Hematopoietic multipotent progenitor cell treated with erythropoietin and hydrocortisone succinate and interleukin-3 and kit ligand, for 8 days (in vitro differentiated cells): ENCODE measurements at places on chromosomes 3 and 15.
A peak's percentile ranks its signal among the peaks of the same experiment; 100 is the strongest.

DNA sequence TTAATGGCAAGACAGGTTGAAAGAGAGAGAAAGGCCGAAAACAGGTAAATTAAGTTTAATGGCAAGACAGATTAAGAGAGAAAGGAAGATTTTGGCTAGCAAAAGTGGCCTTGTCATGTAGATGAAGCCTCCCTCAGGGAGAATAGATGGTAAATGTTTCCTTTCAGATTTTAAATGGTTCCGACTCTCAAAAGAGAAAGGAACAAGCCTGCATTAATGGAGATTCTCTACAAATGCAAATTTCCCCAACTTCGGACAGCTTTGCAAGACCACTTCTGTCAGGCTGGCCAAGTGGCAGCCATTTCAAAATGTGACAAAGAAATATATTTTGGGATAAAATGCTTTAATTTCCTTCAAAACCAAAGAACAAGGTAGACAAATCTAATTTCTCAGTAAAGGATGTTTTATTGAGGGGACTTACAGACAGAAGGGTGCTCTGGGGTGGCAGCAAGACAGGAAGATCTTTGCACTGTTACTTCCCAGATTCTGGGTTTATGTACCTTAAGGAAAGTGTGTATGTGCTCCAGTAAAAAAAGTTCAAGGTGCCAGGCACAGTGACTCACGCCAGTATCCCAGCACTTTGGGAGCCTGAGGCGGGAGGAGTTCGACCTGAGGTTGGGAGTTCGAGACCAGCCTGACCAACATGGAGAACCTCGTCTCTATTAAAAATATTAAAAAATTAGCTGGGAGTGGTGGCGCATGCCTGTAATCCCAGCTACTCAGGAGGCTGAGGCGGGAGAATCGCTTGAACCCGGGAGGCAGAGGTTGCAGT lies 626.3 kb upstream of the NAALADL2 start:
- DNase-seq = no peak

GRCh38 chr15:34318277-34319079 lies 19.1 kb downstream of the SLC12A6 start:
- DNase-seq = peak; percentile 83

GRCh38 chr3:187919544-187919943 lies 174.3 kb upstream of the BCL6 start:
- no peak for DNase-seq

GRCh38 chr15:30670056-30670455 lies 44.1 kb downstream of the ARHGAP11B start:
- no peak for DNase-seq

- DNase-seq = peak; percentile 66
Measured at GRCh38 chr3:48565591-48566400, 2.2 kb upstream of the UCN2 start.
